ENCODE measurements at places on chromosomes 5 and 9.

GRCh38 chr5:60887746-60888145 lies 43.7 kb upstream of the ELOVL7 start:
- no peak for DNase-seq

DNA sequence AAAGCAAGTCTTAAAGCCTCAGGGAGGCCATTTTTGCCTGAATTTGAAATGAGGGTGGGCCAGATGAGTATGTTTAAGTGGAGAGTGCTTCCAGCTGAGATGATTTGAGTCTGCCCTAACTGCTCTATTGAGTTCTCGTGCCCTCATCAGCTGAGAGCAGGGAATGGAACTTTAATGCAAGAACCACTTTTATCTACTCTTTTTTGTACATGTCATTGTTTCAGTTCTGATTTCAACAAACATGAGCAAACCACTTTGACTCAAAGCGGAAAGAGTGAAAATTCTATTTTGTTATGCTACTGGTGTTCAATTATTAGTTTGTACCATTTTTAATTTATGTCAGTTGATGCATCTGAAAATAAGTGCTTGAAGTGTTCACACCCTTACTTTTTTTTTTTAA lies 35.8 kb downstream of the DCAF10 start:
- no peak for DNase-seq

- DNase-seq, result no peak
These were observed 473.0 kb downstream of the EBF1 start for GRCh38 chr5:158626718-158627117.

DNA sequence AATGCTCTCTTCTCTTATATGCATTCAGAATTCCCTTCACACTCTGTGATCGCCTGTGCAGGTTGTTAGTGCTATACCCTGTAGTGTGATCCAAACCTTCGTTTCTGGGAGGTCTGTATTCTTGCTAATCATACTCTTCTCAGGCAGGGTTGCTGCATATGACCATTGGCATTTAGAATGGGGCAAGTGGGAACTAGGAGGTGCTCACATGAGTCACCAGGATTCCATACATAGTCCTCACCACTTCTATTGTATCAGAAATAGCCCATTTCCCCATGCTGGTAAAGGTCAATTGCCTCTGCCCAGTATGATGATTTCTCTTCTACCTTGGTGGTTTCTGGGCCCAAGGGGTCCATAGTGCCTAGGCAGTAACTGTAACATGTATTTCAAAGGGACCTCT lies 443.5 kb upstream of the CDH6 start:
- DNase-seq, result no peak

- no peak for DNase-seq
These were observed 248.0 kb downstream of the NR3C1 start for GRCh38 chr5:143155455-143155854.

DNA sequence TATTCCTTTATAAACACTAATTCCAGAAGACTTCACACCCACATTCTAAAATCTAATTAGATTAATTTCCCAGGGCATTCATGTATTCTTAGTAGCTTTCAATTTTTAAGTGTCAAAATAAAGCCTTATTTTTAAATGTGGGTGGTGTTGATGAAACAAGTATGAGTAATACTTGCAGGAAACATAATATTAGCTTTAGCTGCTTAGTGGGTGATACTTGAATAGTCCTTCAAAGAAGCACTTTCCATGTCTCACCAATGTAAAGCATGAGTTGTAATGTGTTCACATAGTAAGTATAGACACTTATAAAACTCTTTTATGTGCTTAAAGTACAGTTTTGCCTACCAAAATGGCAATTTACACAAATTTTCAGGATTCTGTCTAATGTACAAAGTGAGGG lies 6.9 kb downstream of the FNBP1 start:
- DNase-seq, result no peak

- DNase-seq, result no peak
These were observed 533.2 kb upstream of the SEMA6A start for GRCh38 chr5:117107859-117108258.

DNA sequence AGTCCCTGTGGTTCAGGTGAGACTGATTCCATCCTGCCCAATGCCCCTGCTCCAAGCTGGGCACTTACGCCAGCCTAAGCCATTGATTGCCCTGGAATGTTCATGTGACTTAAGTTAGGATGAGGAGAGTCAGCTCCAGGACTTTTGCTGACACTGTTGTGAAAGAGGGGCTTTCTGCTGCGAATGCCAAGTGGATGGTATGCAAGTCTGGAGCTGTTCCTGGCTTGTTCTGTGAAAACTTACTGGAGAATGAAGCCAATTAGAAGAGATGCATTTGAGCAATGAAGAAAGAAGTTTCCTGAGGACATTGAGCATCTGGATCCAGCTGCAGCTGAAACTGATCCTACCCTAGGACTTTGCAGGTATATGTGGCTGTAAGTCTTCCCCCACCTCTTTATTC lies 61.2 kb upstream of the ZFR start:
- DNase-seq, result no peak

- DNase-seq, result no peak
These were observed 5.4 kb downstream of the EGFL7 start for GRCh38 chr9:136667940-136668760.

DNA sequence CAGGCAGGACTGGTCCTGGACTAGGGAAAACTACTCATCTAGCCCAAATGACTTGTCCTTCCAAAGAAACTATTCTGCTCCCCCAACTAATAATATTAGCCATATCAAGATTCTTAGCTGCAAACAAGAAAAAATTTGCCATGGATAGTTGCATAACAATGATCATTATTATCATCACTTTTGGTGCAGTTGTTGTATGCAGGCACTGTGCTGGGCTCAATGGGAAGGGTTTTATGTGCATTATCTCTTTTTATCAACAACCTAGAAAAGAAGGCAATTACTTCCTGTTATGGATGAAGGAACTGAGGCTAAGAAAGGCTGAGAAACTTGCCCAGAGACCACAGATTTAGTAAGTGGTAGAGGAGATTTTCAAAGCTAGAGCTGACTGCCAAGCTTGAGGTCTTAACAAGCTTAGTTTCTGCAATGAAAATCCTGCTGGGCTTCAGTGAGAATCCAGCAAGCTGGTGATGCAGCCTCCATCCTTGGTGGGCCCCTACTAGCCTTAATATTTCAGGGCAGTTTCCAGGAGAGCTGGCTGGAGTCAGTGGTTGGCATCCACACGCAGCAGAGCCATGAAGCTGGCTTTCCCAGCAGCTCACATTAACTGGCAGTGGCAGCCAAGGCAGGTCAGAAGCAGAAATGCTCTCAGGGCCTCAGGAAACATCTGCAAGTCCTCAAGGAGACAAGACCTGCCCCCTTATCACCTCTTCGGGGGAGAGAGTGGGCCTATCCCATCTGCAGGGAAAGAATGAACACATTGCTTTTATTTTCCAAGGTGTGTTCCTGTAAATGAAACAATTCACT lies 20.5 kb upstream of the MEGF9 start:
- DNase-seq, result no peak

DNA sequence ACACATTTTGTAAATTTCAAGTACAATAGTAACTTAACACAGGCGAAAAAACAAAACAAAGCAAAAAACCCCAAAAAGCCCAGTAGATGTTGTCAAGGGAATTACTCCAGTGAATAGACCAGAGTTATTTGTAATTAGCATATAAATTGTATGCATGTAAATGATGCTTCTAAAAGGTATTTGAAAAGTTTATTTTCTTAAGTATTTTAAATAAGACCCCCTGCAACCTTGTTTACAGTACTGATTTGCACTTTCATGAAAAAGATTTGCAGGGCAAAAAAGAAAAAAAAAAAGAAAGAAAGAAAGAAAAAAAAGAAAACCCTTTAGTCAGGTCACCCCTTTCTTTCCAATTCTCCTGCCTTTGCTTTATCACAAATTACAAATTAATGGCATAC lies 372.3 kb upstream of the IRX2 start:
- DNase-seq, result no peak

GRCh38 chr5:77984587-77984986 lies 208.4 kb upstream of the TBCA start:
- DNase-seq, result no peak

DNA sequence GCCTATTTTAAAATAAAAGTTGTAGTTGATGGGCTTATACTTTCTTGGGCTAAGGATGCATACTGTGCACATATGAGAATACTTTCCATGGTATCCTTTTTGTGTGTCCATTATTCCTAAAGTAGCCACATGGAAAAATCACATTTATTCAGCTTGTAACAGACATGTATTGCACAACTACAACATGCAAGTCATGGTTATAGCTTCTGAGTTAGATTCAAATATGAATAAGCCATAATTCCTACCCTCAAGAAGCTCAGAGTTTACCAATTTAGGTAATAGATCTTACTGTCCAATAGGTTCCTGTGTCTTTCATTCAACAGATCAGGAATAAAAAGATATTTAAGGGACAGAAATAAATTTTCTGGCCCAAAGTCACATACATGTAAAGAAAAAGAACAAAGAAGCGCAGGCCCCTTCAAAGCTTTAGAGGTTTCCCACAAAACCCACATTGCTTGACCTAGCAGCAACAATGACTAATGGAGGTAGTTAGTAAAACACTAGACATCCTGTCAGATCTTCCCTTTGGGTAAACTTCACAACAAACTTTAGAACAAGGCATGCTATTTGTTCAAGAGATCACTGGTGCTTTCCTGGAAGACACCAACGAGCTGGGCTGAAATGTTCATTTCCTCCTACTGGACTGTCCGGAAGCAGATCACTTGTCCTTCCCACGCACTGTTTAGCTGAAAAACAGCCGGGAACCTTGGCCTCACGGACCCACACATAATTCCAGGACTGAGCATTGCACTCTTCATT lies 78.4 kb upstream of the ITGA1 start:
- DNase-seq, result no peak
